ENCODE measurements at places on chromosomes 2 and 18.

- DNase-seq, result no peak
Measured at GRCh38 chr18:28407681-28408080, 230.8 kb upstream of the CDH2 start.

DNA sequence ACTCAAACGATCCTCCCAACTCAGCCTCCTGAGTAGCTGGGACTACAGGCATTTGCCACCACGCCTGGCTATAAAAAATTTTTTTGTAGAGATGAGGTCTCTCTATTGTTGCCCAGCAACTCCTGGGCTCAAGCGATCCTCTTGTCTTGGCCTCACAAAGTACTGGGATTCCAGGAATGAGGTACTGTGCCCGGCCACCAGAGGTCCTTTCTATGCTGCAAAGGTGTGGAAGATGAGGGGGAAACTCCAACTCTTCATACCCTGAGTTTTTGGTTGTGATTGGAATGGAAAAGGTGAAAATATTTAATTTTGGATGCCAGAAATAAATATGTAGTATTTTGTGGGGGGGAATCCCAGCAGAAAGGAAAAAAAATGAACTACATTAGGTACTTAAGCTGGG is 36.0 kb downstream of the MRPL33 start:
- no peak for DNase-seq

GRCh38 chr2:238290091-238290509 is 1.7 kb upstream of the PER2 start:
- DNase-seq, result no peak

DNA sequence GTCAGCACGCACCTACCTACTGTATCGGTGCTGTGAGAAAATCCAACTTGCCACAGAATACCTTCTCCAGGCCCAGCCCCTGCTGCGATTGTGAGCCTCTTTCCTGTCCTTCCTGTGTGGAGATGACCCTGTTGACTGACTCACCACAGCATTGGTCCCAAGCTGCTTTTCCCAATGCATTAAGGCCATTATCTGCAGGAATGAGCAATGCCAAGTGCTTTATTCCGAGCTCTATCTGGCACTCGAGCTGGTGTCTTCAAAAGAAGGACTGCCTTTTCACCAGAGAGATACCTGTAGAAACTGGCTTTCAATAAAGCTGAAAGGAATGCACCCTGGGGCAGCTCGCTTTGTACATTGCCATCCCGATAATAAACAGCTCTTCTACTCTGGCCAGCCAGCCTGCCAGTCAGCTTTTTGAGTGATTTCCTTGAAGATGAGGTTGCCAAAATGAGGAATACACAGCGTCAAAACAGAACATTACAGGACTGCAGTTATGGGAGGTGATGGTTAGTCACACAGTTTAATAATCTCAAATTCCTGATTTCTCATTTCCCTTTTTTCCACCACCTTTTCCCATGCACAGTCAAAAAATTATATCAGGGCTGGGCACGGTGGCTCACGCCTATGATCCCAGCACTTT is 8.3 kb upstream of the RNF103 start:
- DNase-seq, result no peak

GRCh38 chr18:66193938-66194337 is 410.0 kb downstream of the CDH19 start:
- no peak for DNase-seq
